Caki2 (cell line): ENCODE measurements at places on chromosomes 7 and 10.

- no peak for DNase-seq
Observed at GRCh38 chr10:31896968-31897384, 31.7 kb downstream of the ARHGAP12 start.

DNA sequence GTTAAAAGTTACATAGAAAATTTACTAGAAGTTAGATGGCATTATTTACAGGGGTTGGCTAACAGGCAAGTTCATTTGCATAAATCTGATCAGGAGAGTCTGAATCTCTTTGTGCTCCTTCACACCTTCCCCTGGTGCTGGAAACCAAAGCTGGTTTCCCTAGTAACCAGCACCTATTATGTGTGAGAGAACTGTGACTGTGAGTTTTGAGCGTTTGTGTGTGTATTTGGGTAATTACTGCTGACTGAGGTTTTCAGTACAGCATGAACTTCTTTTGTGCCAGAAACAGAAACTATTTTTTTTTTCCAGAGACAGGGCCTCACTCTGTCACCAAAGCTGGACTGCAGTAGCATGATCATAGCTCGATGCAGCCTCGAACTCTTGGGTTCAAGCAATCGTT is 10.3 kb upstream of the IFIT1B start:
- no peak for DNase-seq

- DNase-seq: peak; percentile 10
Observed at GRCh38 chr10:86104611-86105145, 261.9 kb downstream of the GRID1 start.

DNA sequence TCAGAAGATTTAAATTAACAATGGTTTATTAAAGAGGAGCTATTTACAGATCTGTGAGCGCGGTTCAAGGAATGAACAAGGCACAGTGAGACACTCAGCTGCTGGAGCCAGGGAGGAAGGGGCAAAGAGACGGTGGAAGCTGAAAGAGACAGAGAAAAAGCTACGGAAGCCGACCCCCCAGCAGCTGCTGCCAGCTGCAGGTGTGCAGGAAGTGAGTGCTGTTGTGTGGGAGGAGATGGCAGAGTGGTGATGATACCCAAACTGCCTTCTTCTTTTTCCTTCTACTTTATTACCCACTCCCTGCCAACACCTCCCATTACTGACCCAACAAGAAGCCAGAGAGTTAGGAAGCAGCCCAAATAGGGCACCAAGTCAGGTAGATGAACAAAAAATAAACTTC is 41.9 kb upstream of the MBL2 start:
- DNase-seq: no peak

GRCh38 chr7:69169386-69169785 is 428.9 kb upstream of the AUTS2 start:
- DNase-seq: no peak

GRCh38 chr10:49328401-49329145 is 29.6 kb downstream of the C10orf71 start:
- DNase-seq: no peak

- no peak for DNase-seq
Observed at GRCh38 chr7:47026780-47027361, 555.0 kb downstream of the TNS3 start.

DNA sequence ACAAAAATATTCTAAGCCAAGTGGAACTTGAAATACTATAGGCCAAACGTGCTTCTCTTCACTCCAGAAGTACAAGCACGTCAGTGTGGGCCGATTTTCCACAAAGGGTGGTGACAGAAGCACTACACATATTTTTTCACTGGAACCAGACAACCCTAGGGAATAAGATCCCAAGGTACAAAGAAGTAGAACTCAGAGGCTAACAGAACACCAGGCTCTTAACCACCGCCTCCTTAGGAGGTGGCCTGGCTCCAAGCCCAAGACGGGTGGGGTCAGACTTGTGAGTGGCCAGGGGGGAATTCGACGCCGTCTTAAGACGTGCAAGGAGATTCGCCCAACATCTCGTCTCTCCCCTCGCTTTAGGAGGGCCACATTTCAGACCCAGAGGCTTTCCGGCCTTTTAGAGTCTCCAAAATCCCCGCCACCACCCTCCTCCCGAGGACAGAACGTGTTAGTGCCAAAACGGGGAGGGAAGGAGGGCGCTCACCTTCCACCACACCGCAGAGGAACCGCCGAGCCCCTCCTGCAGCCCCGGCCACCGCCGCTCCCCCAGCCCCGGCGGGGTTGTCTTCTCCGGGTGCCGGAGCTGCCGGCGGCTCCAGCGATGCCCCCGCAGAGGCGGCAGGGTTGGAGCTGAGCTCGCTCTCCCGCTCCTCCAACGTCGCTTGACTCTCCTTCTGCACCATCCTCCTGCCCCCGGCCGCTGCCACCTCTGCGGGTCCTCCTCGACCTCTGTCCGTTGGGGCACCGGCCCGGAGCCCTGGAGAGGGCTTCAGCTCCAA is 716 bp downstream of the OGA start:
- DNase-seq: peak; percentile 76

GRCh38 chr10:5805711-5806110 is 7.5 kb downstream of the GDI2 start:
- DNase-seq: no peak

DNA sequence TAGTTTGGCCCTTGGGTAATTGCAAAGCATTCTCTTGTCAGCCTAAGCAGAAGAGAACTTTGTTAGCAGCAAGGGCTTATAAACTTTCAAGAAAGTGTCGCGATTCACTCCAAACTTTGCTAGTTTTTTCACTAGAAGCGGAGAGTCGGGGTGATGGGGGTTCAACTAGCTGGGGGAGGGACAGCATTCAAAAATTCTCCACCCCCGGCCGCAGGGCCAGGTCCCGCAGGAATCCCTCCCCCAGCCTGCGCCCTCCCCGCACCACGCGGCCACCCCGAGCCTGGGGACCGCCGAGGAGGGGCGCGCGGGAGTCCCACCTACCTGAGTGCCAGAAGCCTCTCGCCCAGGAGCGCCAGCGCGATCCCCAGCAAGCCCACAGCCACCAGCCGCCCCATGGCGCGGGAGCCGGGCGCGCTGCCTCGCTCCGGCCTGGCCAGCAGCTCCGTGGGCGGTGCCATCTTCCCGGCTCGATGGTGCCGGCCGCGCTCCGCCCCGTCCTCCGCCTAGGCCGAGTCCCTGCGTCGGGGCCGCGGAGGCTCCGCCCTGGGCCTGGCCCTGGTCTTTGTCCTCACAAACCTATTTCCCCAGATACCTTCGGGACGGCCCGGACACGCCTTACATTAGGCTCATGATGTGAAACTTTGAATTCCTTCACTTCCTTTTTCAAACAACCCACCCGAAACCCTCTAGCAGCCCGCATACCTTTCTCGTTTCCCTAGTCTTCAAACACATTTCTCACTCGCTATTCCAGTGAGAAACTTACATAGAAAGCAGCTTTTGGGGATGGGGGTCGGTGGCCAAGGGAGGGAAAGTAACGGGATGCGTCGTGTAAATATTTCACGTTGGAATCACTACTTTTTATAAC is at the start of gene PON2:
TSS of gene PON2 (minus strand) at position 472 of the 865 bp plus-strand sequence. CDS start at position 395, 77 bp downstream.
- DNase-seq: peak; percentile 86

DNA sequence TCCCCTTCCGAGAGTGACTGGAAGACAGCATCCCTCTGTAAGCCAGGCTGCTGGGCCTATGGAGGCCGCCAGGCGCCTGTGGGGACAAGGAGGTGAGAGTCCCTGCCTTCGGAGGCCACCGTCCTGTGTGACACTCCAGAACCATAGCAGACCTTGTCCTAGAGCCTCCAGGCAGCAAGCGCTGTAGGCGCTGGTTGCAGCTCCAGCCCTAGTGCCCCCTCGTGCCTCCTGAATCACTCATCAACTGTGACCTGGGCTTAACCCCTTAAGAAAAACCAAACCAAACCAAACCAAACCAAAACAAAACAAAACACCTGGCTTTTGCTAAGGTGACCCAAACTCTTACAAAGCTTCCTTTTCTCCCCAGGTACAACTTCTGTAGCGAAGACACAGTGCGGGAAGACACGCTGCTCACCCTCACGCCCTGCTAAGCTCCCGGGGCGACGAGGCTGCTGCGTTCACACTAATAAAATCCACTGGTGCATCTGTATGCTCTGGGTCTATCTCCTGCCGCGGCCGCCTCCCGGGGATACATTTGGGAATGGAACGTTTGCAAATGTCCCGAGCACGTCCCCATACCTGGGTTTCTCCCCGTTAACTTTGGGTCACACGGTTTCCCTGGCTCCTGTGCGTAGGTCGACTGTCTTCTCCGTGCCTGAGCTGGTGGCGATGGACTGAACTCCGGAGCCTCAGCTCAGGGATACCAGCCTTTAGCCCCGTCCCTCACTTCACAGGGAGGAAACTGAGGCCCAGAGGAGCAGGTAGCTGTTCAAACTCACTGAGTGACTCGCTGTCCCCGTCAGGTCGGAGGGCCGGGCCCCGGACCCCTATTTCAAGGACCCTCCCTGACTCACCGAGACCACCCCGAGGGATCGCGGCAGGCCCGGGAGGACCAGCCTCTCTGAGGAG is 11.8 kb upstream of the PNLIPRP2 start:
- DNase-seq: peak; percentile 9
